ENCODE measurements at places on chromosomes 11 and 22.

DNA sequence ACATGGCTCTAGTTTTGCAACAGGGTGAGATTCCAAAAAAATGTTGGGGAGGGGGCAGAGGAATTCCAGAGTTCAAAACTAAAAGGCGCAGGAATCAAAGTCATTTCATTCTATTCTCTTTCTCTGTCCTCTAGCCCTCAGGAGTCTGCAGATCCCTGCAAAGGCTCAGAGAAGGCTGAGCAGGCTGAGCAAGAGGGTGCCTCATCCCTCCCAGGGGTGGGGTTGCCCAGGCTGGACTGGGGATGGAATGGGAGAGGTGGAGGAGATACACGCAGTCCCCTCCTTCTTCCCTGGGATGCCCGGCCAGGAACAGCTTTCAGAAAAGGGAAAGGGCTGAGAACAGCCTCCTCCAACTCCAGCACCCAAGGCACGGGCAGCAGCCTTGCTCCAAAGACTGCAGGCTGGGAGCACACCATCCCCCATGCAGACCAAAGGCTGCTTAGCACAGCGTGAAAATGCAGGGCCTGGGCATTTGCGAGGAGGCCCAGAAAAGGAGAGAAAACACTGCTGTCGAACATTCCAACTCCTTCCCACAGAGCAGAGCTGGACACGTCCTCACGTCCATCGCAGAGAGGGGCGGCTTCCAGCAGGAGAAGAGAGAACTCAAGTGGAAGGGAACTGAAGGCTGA lies 51.8 kb downstream of the MN1 start:
- no peak for DNase-seq

DNA sequence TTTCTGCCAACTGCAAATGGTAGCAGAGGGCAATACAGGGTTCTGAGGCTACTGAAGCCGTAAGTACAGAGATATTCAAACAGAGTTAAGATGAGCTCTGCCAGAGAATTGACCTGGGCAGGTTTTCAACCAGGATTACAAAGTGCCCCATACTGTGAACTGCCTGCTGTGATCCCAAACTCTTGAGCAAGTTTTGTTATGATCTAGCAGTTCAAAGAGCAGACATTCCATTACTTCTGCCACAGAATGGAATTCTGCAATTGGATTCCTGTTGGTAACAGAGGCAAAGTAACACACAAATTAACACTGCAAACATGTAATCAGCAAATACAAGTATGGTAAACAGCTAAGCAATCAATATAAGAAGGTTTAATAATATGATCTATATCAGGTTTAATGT lies 31.2 kb downstream of the ALG9 start:
- no peak for DNase-seq

- no peak for DNase-seq
Measured at GRCh38 chr22:29890760-29891159, 7.8 kb downstream of the MTMR3 start.

DNA sequence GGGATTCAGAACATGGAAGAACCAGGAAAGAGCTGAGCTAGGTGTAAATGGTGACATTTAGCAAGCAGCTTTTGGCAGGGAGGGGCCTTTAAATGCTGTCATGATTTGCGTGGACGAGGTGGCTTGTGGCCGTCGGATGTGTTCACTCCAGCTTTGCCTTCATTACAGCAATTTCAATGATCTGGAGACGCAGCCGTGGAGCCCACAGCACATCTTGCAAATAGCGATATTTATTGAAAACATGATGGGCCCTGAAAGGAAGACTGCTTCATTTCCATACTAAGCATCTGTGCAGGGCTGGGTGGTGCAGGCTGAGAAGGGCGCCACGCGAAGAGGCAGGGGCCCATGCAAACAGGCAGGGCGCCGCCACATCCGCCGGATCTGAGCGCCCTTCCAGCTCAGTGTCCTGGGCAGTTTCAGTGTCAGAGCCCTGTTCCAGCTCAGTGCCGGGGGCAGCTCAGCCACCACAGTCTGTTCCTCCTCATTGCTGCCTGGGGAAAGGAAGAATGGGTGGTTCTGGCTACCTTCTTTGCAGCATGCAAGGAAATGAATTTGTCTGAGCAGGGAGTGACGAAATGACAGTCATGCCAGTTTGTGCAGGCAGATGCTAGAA lies 111.1 kb upstream of the TTC12 start:
- DNase-seq: no peak

- DNase-seq: no peak
Measured at GRCh38 chr22:17712441-17712840, 61.8 kb downstream of the BID start.

DNA sequence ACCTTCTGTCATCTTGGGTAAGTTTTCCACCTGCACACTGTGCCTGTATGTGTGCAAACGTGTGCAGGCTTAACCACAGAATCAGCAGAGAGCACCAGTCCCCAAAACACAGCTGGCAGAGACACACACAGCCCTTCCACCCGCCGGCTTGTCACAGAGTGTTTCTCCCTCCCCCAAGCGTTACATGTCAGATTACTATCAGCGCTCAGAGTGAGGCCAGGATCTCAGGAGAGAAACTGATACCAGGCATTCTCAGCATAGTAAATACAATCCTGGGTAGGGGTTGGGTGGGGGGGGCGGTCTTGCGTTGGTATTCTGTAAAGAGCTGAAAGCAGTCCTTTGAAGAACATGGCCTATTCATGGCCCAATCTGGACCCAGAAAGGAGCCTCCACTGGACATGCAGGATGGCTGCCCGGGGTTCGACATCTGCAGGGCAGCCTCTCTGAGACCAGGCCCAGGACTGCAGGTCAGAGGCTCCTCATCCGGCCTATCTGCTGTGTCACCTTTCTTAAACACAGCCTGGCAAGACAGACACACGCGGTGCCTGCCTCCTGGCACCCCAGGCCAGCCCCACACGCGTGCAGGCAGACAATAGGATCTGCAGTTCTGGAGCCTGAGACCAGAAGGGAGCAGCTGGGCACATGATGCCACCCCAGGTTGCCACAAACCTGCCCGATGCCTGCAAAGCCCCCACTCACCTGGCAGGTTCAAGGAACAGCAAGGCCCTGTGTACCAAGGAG lies 1.7 kb downstream of the OSBPL5 start:
- DNase-seq: no peak

DNA sequence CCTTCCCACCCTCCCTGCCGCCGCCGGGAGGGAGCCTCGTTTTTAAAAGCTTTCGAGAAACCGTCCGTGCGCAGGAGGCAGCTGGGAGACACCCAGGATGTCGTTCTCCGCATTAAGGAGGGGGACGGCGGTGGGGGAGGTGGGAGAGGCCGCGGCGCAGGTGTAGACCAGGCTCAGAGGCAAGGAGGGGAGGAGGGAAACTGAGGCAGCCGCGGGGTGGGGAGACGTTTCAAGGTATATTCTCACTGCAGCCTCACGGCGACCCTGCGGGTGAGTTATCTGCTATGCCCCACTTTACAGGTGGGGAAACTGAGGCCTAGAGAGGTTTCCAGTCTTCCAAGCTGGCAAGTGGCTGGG lies 42.7 kb downstream of the CYTH4 start:
- DNase-seq: no peak
